Activated B cell treated with CpG ODN at 0.5 μM for 24 hours (primary cell): ENCODE measurements at places on chromosomes 1 and 21.
A peak's percentile ranks its signal among the peaks of the same experiment; 100 is the strongest.

DNA sequence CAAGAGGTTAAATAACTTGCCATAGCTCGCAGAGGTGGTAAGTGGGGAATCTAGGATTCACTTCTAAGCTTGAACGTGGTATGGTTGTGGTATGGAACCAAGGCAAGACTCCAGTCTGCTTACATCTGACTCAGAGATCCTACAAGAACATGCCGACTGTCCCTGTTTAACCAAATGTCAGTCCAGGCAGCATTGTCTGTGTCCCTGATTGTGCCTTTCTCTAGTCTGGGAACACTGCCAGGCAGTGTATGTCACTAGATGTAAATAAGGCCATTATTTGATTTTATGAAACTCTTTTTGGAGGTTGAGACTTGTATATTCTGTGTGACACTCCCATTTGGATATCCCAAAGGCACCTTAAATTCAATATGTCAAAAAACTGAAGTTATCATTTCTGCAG, 96.0 kb downstream of the NOS1AP start:
- no peak for DNase-seq

GRCh38 chr1:89199525-89200031, 836 bp upstream of the GBP4 start:
- DNase-seq = no peak

DNA sequence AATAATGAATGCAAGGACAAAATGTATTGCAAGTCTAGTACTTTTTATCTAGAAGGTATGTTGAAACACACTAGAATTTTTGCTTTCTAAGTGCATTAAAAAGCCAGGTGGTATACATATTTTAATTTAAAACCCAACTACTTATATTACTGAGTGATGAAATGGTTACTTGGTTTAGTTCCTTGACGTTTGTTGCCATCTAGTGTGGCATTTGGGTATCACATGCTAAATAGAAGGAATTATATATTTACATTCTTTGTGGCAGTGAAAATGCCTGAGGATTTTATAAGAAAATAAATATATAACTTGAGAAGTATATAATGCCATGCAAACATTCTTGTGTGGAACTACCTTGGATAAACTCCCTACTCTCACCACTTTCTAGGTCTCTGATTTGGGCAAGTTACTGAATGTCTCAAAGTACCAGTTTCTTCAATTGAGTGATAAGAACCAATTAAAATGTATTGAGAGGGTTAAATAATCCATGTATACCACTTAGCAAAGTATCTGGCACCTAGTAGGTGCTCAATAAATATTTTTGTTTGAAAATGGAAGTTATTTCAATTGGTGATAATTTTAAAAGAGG, 69.6 kb downstream of the SDCCAG8 start:
- no peak for DNase-seq

GRCh38 chr1:2845869-2846268, 44.4 kb upstream of the TTC34 start:
- no peak for DNase-seq

DNA sequence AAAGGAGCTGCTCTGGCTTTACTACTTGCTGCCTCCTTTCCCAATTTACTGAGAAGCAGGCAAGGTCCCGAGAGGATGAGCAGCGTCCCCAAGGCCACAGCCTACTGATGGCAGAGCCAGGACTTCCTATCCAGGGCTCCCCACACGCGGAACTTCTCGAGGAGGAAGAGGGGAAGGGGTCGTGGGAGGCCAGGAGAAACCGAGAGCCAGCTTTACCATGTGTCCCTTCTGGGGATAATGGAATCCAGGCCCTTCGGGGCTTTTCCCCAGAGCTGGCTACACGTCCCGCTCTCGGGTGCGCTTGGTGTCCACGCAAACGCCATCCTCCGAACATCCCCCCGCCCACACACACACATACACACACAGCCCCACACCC, 4.3 kb upstream of the CCN1 start:
- no peak for DNase-seq

DNA sequence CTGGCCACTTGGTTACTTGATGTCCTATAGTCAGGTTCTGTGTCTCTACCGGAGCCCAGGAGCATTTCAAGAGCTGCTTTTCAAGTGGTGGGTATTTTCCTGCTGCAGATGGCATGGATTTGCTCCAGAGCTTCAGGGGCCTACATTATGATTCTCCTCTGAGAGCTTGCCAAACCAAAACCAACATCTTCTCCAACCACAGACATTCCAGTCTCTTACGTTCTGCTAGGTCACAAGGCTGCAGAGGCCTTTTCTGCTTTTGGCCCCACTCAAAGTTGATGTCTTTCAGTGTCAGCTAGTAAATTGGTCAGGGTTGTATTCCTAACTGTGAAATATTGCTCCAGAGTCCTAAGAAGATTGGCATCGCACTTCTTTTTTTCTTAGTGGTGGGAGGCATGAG, 14.7 kb upstream of the AQP10 start:
- no peak for DNase-seq

DNA sequence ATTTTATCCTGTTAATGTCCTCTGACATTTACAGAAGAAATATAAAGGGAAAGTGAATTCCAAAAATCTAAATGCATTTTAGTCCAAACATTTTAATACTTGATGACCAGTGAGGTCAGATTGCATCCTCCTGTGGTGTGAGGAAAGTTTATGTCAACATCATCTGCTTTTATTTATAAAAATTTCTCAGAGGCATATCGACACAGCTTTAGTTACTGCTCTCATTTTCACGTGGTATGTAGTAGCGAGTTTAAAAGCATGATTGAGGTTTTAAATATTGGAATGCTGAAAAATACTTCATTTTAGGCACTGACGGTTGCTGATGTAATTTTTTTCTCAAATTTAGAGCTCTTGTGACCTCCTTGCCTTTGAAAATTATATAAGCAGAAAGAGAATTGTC, 234.8 kb downstream of the HMCN1 start:
- no peak for DNase-seq

- no peak for DNase-seq
Measured at GRCh38 chr21:45805321-45805720, 161.8 kb downstream of the PCBP3 start.

DNA sequence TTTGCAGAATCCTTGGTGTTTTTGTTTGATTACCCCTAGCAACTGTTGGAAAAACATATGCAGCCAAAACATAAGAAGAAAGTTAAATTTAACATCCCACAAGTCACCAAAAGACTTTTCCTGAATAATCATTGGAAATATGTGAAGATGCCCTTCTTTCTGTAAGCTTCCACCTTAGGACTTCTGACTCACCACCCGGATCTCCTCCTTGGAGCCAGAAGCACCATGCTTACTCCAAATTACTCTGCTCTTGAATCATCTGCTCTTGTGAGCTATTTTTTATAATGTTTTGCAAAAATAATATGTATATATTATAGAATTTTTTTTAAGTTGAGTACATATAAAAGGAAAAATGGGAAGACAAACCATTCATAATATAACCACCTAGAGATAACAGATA, 391.7 kb downstream of the KCTD3 start:
- no peak for DNase-seq

DNA sequence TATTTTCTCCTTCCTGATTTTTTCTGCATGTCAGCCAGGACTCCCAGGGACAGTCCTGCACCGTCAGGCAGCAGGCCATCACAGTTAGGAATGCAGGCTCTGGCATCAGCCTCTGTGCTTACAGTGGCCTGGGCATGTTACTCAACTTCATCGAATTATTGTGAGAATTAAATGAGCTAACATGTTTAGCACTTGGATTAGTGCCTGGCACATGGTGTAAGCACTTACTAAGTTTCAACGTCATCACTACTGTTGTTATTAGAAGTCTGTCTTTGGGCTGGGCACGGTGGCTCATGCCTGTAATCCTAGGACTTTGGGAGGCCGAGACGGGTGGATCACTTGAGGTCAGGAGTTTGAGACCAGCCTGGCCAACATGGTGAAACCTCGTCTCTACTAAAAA, 45.1 kb downstream of the SCCPDH start:
- no peak for DNase-seq

DNA sequence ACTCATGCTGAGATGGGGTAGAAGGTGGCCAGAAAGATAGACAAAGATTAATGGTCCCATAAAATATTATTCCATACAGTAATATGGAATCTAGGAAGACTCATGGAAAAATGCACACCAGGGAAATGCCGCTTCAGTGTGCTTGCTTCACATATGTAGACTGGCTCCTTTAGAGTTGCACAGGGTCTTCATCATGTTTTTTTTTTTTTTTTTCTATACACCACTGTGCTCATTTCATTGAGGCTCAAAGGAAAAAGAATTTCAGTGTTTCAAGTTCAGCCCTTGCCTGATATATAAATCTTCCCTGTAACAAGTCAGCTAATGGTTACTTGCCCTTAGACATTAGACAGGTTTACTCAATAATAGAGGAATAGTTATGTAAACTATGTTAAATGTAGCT, 33.2 kb downstream of the KCNK2 start:
- no peak for DNase-seq

GRCh38 chr1:151255381-151255780, 847 bp downstream of the PSMD4 start:
- DNase-seq = no peak

GRCh38 chr1:204456826-204457442, 37.7 kb downstream of the PIK3C2B start:
- no peak for DNase-seq

- DNase-seq = peak; percentile 44
Measured at GRCh38 chr1:6727535-6727934, 25.9 kb upstream of the DNAJC11 start.

DNA sequence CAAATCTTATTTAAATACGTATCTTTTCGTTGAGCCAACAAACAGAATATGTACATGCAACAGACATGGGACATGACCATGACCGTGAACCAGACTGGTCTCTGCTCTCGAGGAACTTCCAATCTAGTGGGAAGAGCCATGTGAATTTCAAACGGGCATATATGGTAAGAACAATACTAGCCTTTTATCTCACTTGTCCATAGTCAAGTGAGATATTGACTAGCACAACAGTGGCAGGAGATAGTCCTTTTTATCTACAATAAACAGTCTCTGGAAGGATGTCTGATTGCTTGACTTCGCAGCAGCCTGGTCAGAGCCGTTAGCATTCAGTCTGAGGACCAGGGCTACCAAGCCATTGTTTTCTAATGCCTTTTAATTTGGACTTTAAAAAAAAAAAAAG, 12.6 kb upstream of the PLA2G2C start:
- no peak for DNase-seq

DNA sequence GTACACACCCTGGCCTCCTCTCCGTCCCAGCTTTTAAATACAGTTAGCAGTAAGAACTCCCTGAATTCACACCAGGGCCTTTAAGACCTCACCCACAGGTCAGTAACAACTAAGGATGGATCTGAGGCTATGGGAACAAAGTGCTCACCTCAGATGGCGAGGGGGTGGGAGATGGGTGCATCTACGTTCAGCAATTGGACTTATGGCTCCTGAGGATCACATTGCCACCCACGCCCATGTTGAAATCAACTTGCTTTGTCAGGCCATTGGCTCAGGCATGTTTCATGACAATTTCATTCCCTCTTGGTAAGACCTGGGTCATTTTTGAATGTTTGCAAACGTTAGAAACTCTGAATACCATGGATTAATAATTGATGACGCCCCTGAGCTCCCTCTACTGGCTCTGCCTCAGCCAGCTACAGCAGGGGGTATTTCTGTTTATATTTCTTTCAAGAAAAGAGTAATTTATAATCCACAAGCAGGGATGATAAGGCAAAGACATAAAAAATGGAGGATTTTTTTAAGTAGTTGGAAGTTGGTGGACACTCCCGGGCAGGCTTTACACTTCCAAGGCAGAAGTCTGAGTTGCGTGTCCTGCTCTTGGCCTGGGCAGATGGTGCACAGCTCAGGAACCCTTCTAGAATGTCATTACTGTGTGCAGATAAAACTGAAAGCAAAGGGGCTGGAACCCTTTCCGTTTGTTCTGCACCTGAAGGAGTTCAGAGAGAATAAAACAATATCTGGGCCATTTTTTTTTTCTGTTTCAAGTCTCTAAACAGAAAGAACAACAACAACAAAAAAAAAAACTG, 13.7 kb upstream of the LBR start:
- no peak for DNase-seq

DNA sequence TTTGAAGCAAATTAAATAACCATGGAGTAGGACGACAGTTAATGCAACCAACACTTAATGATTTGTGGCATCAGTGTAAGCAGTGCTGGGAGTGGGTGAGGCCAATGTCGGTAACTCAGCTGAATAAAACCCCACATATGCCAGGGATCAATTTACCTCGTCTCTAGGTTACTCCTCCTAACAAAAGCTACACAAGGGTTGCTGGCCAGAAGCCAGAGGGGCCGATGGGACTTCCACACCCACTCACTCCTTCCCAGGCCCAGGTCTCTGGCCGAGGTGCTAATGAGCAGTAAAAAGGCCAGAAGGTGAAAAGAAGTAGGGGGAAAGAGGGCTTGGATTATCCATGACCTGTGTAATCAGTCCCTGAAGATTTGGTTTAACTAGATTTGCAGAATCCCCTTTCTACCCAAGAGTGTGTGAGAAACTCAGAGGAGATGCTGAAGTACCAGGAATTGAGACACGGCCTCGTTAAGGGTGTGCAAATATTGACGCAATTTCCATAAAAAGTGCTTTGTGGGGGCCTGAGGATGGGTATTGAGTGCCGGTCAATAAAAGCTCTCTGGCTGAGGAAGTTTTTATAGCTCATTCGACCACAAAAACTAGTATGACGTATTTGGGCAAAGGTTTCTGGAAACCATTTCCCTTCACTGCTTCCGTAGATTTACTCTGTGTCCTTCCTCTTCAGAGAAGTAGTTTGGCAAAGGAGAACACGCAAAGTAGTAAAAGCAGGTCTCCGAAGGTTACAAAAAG, 145.5 kb downstream of the TBX15 start:
- DNase-seq = no peak
